ENCODE measurements at places on chromosomes 13 and 19. TPM values are rescaled to one million over a fixed set of nuclear protein-coding genes. Genes with fewer than 3 reads are reported as not detected.
A peak's percentile ranks its signal among the peaks of the same experiment; 100 is the strongest.

Gene C19orf53
- 96.5 TPM for total RNA-seq

GRCh38 chr19:46704379-46705076 lies 12.4 kb downstream of the PRKD2 start:
- peak; percentile 35 for DNase-seq

- no peak for DNase-seq
Measured at GRCh38 chr13:65855242-65855805, 1374.8 kb downstream of the PCDH9 start.

Gene FTL
- total RNA-seq = 186 TPM

Gene ZNF534
- not detected for total RNA-seq

DNA sequence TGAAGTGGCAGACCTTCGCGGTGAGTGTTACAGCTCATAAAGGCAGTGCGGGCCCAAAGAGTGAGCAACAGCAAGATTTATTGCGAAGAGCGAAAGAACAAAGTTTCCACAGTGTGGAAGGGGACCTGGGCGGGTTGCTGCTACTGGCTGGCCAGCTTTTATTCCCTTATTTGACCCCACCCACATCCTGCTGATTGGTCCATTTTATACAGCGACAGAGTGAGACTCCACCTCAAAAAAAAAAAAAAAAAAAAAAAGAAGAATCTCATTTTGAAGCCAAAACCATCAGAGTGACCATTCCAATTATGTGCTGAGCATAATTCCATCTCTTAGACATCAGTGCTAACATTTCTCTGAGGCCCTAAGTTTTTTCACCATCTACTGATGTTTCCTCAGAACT lies 1.9 kb upstream of the ZNF552 start:
- DNase-seq = no peak

Gene SOX21
- not detected for total RNA-seq

Gene ZNF541
- not detected for total RNA-seq

- DNase-seq = peak; percentile 25
Measured at GRCh38 chr13:93758575-93758974, 532.0 kb downstream of the GPC6 start.

GRCh38 chr13:51091839-51092238 lies 19.2 kb downstream of the C13orf42 start:
- DNase-seq = no peak

Gene ZNF726
- 4.1 TPM for total RNA-seq

DNA sequence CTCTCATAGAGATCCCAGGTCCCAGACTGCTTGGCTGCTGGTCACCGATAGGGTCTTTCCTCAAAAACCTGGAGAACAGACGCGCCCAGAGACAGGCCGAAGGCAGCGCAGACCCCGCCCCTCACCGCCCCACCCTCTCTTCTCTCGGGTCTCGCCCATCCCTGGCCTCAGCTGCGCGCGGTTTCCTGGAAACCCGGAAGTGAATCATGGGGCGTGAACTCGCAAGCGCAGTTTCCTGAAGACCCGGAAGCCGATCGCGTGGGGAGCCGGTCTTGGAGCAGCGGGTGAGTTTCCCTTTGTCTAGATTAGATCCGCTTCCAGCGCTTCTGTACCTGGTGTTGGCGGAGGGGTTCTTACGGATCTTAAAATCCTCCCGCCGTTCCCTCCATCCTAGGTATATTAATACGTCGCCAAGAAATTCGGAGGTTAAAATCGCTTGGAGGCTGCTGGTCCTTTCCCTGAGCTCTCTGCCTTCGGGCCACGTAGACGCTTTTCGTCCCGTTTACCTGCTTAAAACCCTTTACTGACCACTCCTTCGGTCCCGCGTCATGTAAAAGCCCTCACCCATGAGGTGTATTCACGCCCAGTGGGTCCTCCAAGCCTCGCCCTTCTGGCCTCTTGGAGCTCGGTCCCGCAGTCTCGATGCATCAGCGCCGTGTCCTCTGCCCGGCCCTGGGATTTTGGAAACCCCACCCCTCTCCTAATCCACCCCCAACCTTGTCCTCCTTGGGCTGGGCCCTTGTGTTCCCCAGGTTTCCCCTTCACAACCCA lies at the start of gene ZNF578:
ZNF578 (plus strand) TSS at position 230 of the 771 bp plus-strand sequence. CDS start 48,293 bp downstream, outside the sequence.
- DNase-seq = peak; percentile 69

DNA sequence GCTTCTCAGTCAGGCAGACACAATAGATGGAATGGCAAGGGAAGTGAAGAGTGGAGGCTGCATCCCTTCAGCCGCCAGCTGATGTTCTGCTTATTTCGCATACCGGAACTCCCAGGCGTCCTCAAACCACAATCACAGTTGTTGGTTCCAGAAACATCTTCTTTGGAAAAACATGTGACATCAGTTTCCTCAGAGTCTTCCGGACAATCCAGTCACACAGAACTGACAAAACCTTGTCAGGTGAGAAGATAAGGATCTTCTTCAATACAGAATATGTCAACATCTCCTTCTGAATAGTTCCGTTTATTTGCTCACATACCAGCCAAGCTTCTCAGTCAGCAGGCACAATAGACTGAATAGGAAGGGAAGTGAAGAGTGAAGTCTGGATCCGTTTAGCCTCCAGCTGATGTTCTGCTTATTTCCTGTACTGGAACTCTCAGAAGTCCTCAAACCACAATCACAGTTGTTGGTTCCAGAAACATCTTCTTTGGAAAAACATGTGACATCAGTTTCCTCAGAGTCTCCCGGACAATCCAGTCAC lies 45.1 kb upstream of the CEACAM21 start:
- no peak for DNase-seq

DNA sequence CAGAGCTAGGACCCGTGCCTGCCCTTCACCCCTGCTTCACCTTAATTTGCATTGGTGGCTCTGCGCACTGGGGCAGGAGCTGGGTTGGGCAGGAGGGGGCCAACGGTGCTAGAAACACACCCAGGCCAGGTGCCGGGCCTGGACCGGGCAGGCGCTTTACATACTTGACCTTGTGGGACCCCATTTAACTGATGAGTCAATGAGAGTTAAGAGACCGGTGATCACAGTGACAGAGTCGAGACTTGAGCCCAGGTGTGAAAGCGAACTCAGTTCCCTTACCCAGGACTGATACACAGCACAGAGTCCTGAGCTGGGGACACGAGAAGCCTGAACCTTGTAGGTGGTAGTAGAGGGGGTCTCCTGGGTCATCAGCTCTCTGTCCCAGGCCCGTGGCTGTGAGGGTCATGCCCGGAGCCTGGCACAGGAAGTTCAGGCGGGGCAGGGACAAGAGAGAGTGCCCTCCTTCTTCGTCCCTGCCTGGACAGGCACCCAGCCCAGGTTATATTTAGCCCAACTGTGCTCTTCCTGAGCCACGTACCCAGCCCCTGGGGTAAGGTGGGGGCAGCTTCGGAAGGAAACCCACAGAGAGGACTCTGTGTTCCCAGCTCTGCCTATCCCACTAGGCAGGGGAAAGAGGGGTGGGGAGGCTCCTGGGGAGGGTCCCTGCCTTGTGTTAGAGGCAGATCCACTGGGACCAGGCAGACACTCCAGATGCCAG lies 1.9 kb downstream of the PRX start:
- DNase-seq = no peak

Gene BICRA
- total RNA-seq = 10.2 TPM

DNA sequence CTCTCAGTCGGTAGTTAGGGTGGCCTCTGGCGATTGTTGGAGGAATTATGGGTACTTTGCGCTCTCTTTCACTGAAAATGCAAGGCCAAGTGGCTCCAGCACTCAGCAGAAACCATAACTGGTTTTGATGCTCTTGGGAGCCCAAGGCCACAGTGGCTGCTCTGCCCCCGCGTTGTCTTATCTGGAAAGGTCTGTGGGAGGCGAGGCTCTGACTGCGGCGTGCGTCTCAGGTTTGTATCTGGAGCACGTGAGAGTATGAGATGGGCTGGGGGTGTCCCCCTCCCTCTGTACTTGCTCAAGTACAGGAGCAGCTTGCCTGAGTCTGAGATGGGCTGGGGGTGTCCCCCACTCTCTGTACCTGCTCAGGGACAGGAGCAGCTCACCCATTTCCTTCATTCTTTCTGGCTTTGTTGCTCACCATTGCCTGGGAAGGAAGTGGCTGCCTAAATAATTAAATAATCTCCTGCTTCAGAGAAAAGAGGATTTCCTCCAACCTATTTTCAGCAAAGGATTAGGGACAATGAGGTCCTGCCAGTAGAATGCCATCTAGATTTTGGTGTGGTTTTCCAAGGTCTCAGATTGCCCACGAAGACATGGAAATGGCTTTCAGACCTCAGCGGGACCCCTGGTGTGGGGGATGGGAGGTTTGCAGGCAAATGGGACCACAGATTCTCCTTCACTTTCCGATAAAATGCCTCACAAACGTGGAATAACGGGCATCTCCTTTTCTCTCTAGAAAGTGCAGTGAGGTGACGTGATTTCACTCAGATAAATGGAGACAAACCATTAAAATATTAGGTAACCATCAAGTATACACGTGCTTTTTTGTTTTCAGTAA lies 14.7 kb downstream of the ATP11A start:
- no peak for DNase-seq

Gene BLOC1S3
- total RNA-seq = 7.8 TPM

DNA sequence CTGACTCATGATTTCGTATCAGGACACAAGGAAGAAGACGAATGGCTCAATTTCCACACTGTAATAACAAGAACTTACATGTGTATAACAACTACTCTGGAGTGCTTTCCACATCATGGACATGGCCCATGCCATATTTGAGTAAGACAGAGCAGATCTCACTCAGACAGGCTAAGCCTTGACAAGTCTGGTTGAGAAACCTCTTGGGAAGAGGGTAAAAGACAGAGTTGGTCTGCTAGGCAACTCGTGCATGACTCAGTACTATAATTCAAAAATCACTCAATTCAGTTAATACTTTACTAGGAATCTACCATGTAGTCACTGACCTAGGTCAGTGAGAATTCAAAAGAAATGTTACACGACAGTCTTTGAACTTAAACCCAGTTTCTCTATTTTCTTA lies 5.7 kb upstream of the THSD1 start:
- DNase-seq = peak; percentile 98

DNA sequence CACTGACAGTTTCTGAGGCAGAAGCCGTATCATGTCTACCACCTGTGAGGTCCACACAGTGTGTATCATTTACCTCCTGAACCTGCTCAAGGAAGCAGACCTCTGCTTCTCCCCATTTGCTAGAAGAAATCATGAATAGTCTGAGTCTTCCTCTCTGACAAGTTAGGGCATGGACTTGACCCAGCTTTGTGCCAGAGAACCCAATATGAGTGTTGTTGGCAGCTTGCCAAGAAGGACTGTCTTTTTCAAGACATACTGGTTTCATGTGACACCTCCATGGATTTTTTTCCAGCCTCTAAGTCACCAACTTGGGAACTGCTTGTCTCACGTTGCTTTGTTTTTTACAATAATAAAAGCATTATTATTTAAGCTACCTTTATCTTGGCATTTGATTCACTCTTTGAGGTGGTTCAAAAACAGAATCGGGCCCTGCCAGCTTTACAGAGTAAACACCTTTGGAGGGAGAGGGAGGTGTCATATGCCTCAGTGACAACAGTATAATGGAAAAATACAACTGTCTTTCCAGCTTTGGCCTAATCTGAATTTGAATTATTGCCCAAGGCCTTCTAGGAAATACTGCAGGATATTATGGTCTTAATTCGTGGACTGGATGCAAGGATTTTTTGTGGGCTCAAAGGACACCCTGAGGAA lies 9.6 kb downstream of the ZNF211 start:
- peak; percentile 81 for DNase-seq

Gene CDX2
- not detected for total RNA-seq

- peak; percentile 94 for DNase-seq
Measured at GRCh38 chr13:73722120-73722519, 412.1 kb downstream of the KLF12 start.

Gene CEACAM16
- not detected for total RNA-seq

Gene ZSWIM9
- 1.8 TPM for total RNA-seq

DNA sequence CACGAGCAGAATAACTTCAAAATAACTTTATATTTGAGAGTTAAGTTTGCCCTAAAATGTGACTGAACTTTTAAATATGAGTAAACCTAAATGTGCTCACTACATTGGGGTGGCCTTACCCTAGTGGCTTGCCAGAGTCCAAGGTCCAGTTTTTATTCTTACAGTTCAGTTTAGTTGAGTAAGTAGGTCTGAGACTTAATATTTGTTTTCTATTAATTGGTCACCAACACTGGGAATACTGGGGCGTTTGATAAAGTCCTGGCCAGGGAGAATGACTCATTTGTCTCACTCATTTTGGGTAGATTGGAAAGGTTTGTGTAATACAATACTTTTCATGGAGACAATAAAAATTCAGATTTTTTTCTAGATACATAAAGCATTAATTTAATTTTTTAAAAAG lies 127.8 kb upstream of the SPATA13 start:
- DNase-seq = no peak

GRCh38 chr13:24651718-24652345 lies 28.4 kb upstream of the ATP12A start:
- DNase-seq = peak; percentile 48

Gene RASIP1
- 6.3 TPM for total RNA-seq

- no peak for DNase-seq
Measured at GRCh38 chr13:106232681-106233080, 302.8 kb downstream of the EFNB2 start.

Gene AXL
- total RNA-seq = 202 TPM

- no peak for DNase-seq
Measured at GRCh38 chr13:102000764-102001163, 401.1 kb downstream of the FGF14 start.

DNA sequence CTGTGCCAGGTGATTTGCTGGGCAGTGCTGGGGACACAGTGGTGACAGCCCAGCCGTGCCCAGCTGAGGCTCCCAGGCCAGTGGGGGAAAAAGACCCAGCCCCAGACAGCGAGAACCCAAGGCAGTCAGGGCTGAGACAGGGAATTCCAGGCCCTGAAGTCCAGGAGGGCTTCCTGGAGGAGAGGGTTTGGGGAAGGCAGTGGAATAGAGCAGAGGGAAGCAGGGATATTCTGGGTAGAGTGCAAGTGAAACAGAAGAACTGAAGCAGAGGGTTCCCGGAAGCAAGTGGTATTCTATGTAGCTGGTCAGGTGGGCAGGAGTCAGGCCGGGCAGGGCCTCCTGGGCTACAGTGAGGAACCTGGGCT lies 1.3 kb upstream of the CEACAM16 start:
- DNase-seq = no peak

Gene FGF14
- total RNA-seq = not detected

DNA sequence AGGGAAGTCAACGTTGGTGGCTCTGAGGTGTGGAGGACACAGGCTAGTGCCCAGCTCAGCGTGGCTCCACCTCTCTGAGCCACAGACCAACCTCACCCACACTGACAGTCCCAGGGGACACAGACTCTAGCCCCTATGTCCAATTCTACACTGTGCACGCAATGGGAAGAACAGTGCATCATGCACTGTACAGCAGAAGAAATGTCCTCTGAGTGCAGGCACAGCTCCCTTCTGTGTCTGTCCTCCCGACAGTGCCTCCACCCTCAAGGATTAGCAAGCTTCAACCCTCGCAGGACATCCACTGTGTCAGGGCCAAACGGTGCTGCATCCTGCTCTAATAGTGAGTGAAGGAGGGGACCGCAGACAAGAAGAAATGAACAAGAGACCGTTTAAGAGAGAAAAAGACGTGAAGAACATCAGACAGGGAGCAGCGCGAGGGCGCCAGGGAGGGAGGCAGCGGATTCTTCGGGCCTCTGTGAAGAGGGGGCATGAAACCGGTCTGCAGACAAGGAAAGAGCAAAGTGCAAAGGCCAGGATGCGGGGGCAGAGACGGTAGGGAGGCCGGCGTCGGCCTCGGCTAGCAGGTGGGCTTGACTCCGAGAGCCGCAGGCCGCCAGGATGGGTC lies 681 bp downstream of the ZNF837 start:
- peak; percentile 19 for DNase-seq

Gene NLRP11
- not detected for total RNA-seq

GRCh38 chr13:85462792-85463425 lies 336.3 kb downstream of the SLITRK6 start:
- DNase-seq = no peak

Gene PODNL1
- 3.8 TPM for total RNA-seq

Gene NANOS2
- not detected for total RNA-seq

- DNase-seq = no peak
Measured at GRCh38 chr13:46803586-46803985, 6.6 kb upstream of the ESD start.

GRCh38 chr13:112510002-112510780 lies 77.8 kb downstream of the TUBGCP3 start:
- DNase-seq = peak; percentile 14

Data from mammary epithelial cell (primary cell).